ENCODE measurements at places on chromosomes 2 and 18. TPM values are rescaled to one million over a fixed set of nuclear protein-coding genes. Genes with fewer than 3 reads are reported as not detected.

Gene EN1
- not detected for total RNA-seq

Gene NYAP2
- not detected for total RNA-seq

Gene DPP10
- total RNA-seq, result under 0.01 TPM

Gene B4GALT6
- total RNA-seq, result 5.0 TPM

Gene RAX
- total RNA-seq, result not detected

Gene ATOH8
- 36.4 TPM for total RNA-seq

Gene TPO
- total RNA-seq, result not detected

Gene MGAT4A
- 6.8 TPM for total RNA-seq

Gene ANO7
- 1.2 TPM for total RNA-seq

Gene CTLA4
- total RNA-seq, result 6.2 TPM

Gene SMYD1
- not detected for total RNA-seq

Gene PLEKHH2
- under 0.01 TPM for total RNA-seq

Gene NEMP2
- total RNA-seq, result 3.4 TPM

Gene GATA6
- total RNA-seq, result 0.17 TPM

Gene CFC1
- total RNA-seq, result not detected

Gene GKN1
- total RNA-seq, result not detected
